ENCODE measurements at places on chromosomes 7 and 10.

- DNase-seq = no peak
Measured at GRCh38 chr10:132194726-132195125, 8.0 kb downstream of the DPYSL4 start.

DNA sequence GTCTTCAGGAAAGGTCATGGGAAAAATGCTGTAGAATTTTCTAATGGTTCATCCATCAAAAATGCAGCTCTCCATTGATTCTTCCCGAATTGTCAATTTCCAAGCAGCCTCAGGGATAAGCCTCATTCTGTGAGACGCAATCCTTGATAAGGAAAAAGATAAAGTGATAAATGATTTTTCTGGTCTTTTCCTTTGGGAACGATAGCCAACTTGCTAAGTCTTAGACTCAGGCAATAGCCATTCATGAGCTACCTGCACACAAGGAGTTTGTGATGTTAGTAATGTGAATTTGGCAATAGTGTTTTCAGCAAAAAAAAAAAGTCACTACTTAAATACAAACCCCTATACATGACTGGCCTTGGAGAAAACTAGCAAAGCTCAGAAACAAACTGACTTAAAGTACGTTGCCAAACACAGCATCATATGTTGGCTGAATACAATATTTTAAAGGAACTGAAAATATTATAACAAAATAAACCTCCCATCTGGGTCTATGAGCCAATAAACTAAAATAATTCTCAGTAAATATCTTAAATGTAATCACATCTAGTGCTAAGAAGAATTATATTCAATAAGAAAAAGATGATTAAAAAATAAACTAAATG lies 75.5 kb downstream of the KLF6 start:
- DNase-seq = no peak

GRCh38 chr10:78316451-78316931 lies 282.8 kb downstream of the RPS24 start:
- DNase-seq = no peak

DNA sequence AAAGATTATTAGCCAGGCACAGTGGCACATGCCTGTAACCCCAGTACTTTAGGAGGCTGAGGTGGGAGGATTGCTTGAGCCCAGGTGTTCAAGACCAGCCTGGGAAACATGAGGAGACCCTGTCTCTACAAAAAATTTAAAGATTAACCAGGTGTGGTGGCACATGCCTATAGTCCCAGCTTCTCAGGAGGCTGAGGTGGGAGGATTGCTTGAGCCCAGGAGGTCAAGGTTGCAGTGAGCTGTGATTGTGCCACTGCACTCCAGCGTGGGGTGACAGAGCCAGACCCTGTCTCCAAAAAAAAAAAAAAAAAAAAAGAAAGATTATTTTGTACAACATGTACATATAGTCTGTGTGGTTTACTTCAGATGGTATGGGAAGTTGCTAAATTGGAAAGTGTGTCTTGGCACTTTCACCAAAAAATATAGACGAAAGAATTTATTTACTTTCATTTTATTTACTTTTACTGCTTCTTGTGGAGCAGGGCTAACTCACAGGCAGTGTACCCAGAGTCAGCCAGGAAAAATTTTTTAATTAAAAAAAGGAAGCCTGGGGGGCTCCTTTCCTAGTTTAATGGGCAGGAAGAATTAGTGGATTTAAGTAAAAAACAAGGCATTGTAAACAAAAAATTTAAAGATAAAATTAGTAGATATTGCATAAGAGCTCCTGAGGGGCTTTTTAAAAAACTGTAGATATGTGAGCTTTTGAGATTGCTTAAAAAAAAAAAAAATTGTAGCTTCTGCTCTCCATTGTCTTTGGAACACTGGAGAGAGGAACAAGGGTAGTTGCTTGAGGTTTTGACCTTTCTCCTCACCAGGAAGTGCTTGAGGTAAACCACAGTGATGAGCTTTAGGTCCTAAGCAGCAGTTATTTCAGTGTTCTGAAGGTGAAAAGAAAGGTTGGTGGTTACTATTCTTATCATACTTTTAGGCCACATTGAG lies 44.6 kb upstream of the VDAC2 start:
- no peak for DNase-seq

DNA sequence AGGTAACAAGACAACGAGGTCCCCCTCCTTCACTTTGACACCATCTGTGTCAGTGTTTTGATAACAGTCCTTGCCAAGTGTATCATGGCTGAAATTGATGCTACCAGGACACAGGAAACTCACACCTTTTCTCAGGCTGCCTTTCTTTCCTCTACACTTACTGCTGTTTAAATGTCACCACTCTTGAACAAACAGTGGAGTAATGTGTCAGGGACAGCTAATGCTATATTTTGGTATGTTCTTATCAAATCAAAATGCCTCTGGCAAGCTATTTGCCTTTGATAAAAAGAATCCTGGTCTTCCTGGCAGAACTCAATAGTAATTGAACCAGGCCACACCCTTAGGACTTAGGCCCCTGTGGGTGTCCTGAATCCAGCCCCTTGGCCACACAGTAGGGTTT lies 692.9 kb downstream of the LRMDA start:
- DNase-seq = no peak

- DNase-seq = no peak
Measured at GRCh38 chr10:27661514-27662286, 83.9 kb downstream of the MKX start.

DNA sequence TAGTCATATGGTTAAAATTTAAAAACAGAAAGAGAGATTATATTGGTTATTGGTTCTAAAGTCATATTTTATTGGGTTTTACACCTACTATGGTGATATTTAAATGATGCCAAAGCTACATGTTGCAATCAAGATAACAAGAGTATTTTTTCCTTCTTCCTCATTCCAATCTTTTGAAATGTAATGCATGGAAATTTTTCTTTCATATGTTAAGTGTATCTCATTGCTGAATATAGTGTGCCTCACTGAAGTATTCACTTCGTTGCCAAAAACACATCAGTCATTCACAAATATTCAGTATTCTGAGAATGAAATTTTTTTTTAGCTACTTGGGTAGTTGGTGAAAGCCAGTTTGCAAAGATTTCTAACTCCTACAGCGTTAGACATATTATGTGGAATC lies 19.5 kb downstream of the HDAC9 start:
- DNase-seq = no peak

DNA sequence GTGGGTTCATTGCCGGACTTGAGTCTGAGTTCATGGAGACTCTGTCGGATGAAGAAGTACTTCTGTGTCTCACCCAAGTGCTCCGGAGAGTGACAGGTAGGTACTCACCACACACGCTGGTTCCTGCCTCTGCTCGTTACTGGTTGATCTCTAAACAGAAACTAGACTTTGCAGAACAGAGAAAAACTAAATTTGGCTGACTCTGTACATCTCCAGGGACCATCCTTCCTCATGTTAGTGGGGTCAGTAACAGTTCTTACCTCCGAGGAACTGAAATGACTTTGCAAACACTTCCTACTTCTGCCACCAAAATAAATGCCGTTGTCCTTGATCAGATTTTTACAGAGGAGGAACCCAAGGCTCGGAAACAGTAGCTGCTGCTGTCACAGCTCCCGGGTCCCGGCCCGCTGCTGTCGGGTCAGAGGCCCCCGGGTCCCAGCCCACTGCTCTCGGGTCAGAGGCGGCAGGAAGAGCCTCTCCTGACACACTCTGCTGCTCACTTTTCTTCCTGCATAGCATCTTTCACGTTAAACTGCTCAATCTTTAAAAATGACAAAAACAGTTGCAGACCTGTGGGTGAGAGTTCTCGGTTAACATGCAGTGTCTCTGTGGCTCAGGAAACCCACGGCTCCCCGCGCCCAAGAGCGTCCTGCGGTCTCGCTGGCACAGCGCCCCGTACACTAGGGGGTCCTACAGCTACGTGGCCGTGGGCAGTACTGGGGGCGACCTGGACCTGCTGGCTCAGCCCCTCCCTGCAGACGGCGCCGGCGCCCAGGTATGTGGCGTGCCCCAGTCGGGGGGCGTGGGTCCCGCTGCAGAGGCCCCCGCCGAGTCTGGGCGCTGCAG lies 4.8 kb upstream of the MTG1 start:
- DNase-seq = peak; percentile 63

- DNase-seq = no peak
Measured at GRCh38 chr10:75995041-75995430, 563.6 kb downstream of the LRMDA start.

GRCh38 chr7:99320371-99320770 lies 5.3 kb upstream of the ARPC1A start:
- DNase-seq = no peak

GRCh38 chr10:119131512-119132240 lies 27.8 kb downstream of the DENND10 start:
- DNase-seq = peak; percentile 50

GRCh38 chr7:114959931-114960330 lies 38.0 kb downstream of the MDFIC start:
- no peak for DNase-seq

- no peak for DNase-seq
Measured at GRCh38 chr10:112791447-112791846, 158.6 kb upstream of the TCF7L2 start.

DNA sequence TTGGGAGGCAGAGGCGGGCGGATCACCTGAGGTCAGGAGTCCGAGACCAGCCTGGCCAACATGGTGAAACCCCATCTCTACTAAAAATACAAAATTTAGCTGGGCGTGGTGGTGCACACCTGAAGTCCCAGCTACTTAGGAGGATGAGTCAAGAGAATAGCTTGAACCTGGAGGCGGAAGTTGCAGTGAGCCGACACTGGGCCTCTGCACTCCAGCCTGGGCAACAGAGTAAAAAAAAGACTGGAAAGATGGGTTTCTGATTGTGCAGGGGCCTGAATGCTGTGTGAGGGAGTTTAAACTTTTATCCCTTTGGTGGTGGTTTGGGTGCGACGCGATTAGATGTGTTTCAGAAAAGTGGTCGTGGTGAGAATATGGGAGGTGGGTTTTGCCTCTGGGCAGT lies 1.8 kb downstream of the CHST12 start:
- DNase-seq = no peak

DNA sequence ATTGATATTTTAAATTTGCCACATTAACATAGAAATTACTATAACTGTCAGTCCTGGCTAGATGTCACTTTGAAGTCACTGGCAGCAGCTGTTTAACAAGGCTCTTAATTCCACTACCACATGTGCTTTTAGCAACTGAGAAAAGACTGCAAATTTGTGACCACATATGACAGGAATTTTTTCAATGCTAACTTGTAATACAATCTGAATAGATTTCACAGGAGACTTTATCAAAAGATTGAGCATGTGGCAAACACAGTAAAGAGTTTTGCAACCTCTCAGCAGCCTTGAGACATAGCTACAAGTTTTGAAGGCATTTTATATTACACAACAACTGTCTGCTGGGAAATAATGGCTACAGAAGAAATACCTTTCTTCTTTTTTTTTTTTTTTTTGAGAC lies 73.0 kb downstream of the MICU1 start:
- no peak for DNase-seq

DNA sequence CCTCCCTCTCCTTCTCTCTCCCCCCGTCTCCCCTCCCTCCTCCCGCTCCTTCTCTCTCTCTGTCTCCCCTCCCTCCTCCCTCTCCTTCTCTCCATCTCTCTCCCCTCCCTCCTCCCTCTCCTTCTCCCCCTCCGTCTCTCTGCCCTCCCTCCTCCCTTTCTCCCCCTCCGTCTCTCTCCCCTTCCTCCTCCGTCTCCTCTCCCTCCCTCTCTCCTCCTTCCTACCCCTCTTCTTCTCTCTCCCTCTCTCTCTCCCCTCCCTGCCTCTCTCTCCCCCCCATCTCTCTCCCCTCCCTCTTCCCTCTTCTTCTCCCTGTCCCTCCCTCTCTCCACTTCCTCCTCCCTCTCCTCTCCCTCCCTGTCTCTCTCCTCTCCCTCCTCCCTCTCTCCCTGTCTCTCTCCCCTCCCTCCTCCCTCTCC lies 32.2 kb downstream of the AP5Z1 start:
- DNase-seq = no peak

GRCh38 chr7:136230210-136230609 lies 253.1 kb upstream of the MTPN start:
- DNase-seq = no peak

- no peak for DNase-seq
Measured at GRCh38 chr7:151068069-151068773, 8.8 kb downstream of the SLC4A2 start.

- DNase-seq = no peak
Measured at GRCh38 chr10:115941361-115941771, 331.6 kb downstream of the GFRA1 start.

- DNase-seq = no peak
Measured at GRCh38 chr10:77630507-77630848, 7.1 kb downstream of the KCNMA1 start.

GRCh38 chr7:25424113-25424512 lies 195.8 kb upstream of the NPVF start:
- DNase-seq = no peak

- DNase-seq = no peak
Measured at GRCh38 chr10:103507235-103508191, 14.0 kb downstream of the NEURL1 start.

DNA sequence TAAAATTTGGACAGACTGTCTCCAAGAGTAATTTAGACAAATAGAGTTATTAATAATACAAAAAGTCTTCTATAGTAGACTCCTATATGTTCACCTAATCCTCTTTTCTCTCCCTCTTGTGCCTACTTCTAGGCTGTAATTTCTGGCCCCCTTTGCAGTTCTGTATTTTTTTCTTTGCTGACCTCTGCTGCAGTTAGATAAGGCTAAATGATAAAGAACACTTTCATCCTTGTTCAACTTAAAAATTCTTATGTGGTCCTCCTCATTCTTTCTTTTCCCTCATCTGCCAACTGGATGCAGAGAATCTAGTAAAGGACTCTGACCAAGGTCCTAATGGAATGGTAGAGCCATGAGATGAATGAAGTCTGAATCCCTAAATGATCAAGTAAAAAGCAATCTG lies 20.1 kb downstream of the GLCCI1 start:
- DNase-seq = no peak

DNA sequence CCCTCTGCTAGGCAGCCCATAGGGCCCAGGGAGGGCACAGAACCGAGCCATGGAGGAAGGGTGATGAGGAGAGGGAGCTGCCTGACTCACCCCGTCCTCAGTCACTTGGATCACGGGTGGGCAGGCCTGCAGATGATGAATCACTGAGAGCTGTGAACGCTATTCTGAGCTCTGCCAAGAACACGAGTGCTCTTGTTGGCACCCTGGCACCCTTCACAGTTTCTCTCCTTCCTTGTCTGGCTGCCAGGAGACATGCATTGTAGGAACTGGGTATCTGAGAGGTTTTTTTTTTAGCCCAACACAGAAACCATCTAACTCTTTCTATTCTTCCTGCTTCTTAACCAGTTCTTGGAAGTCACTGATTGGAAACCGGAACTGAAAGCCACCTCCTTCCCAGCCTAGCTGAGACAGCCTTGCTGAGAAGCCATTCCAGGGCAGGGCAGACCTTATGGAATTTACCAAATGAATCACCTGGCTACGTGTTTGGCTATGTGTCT lies 82.1 kb downstream of the SLC37A3 start:
- DNase-seq = peak; percentile 26

- peak; percentile 56 for DNase-seq
Measured at GRCh38 chr10:69407621-69408301, 9.0 kb downstream of the TACR2 start.
